ENCODE measurements at places on chromosomes 12 and 14.
A peak's percentile ranks its signal among the peaks of the same experiment; 100 is the strongest.

GRCh38 chr12:76264611-76265012 is 83.6 kb downstream of the BBS10 start:
- no peak for DNase-seq

- DNase-seq, result no peak
These were observed 59.7 kb downstream of the AEBP2 start for GRCh38 chr12:19499030-19499429.

GRCh38 chr14:56686416-56686815 is 106.8 kb downstream of the TMEM260 start:
- no peak for DNase-seq

DNA sequence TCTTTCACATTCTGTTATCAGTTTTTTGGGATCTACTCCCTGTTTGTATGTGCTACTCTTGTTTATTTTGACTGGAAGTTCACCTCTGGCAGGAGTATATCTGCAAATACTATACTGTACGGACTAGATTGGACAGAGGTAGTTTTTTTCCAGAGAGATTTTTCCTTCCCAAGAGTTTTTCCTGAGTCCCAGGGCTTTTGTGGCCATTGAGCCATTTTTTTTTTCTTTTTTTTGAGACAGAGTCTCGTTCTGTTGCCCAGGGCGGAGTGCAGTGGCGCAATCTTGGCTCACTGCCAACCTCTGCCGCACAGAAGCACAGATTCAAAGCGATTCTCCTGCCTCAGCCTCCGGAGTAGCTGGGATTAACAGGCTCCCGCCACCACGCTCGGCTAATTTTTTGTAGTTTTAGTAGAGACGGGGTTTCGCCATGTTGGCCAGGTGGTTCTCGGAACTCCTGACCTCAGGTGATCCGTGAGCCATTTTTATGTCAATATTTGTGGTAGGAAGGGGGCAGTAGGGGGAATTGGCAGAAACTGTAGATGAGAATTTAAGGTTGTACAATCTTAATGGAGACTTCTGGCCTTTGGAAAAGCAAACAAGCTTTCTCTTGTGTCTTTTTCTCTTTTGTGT is 19.4 kb downstream of the KTN1 start:
- no peak for DNase-seq

DNA sequence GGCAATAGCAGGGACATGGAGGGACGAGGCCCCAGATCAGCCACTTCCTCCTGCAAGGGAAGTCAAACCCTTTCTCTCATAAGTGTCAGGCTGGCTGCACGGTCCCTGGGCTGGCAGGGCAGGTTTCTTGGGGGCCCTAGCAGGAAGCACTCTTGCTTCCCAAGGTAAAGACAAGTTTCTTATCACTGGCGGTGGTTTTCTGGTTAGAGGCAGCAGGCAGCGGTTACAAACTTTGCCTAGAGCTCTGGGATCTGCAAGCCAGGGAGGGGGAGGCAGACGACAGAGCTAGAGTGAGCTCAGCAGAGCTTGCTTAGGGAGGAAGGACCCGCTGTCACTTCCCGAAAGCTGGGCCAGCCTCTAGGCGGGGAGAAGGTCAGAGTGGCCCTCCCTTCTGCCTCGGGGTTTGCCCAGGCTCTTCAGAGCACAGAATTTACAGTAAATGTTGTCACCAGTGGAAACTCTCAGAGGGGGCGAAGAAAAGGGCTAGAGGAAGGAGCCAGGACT is 20.4 kb downstream of the BATF start:
- peak; percentile 85 for DNase-seq

- no peak for DNase-seq
These were observed 90.7 kb downstream of the SINHCAF start for GRCh38 chr12:31234955-31235867.

DNA sequence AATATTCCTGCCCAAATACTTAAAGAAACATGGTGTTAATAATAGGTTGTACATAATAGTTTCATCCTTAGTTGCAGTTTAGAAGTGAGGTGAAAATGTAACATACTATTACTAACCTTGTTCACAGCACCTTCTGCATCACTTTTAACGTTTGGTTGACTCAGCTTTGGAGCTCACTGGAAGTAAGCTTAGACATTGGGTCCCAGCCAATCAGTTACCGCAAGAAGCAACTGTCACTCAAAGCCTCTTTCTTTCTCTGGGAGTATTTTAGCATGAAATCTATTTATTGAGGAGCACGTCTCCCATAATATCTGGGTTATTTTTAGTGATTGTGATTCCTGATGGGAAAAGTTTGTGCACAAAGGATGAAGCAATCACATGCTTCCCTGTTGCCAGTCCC is 472.6 kb downstream of the SNAPC1 start:
- DNase-seq, result no peak

DNA sequence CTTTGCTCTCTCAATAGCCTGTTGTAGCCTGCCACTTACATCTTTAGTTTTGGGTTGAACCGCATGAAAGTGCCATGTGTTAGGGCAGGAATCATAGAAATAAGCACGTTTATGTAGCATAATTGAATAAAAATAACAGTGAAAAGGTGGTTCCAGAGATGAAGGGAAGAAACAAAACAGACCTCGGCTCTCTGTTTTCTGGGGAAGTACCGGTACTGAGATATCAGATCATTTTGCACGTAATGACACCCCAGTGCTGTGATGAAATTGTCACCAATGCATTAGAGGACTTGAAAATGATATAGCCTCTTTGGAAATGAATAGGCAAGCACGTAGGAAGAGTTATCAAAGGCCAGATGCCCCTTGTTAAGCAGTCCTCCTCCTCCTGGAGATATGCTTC is 42.5 kb upstream of the DLK1 start:
- no peak for DNase-seq

- DNase-seq, result no peak
These were observed 118.4 kb upstream of the FZD10 start for GRCh38 chr12:130043685-130044406.

DNA sequence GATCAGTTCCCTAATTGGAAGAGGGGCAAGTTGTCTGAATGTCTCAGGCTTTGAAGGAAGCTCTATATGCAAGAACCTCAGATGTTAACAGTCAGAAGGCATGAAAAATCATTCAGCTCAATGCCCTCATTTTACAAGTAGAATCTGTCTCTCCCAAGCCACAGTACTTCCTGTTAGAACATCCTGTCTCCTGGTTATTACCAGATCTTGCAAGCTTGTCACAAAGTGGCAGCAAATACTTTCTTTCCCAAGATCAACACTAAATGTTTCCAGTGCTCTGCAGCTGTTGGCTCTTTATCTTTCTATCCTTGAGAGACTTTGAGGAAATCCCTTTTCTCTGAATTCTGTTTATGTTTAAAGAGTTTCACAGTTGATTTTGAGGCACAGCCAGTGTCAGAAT is 235.5 kb downstream of the AKAP6 start:
- no peak for DNase-seq

GRCh38 chr12:27064397-27065342 is 17.7 kb downstream of the C12orf71 start:
- DNase-seq, result no peak

Measured in activated naive CD8-positive, alpha-beta T cell treated with anti-CD3 and anti-CD28 coated beads for 36 hours (primary cell).